ENCODE measurements at places on chromosomes 1 and 21.

GRCh38 chr1:78277253-78277652, 213.5 kb upstream of the PTGFR start:
- no peak for DNase-seq

- DNase-seq: no peak
Observed at GRCh38 chr1:53431244-53431643, 28.0 kb upstream of the DMRTB1 start.

DNA sequence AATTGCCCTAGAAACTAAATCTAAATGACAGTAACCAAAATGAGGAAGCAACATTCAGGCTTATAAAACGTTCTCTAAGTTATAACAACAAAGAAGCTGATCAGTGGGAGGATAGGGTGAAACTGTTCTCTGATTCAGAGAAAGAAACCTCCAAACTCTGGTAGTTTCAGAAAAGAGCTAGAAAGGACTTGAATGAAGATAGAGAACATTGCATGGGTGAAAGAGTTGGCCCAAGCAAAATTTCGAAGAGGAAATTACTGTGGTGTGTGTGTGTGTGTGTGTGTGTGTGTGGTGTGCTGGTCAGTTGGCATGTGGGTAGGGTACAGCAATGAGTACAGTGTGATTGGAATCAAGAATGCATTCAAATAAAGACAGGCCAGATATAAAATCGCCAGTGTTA, 16.5 kb upstream of the SPAG17 start:
- no peak for DNase-seq

- DNase-seq: no peak
Observed at GRCh38 chr1:35574125-35574654, 1.1 kb downstream of the TFAP2E start.

- DNase-seq: no peak
Observed at GRCh38 chr21:35239811-35240219, 190.7 kb upstream of the RUNX1 start.

DNA sequence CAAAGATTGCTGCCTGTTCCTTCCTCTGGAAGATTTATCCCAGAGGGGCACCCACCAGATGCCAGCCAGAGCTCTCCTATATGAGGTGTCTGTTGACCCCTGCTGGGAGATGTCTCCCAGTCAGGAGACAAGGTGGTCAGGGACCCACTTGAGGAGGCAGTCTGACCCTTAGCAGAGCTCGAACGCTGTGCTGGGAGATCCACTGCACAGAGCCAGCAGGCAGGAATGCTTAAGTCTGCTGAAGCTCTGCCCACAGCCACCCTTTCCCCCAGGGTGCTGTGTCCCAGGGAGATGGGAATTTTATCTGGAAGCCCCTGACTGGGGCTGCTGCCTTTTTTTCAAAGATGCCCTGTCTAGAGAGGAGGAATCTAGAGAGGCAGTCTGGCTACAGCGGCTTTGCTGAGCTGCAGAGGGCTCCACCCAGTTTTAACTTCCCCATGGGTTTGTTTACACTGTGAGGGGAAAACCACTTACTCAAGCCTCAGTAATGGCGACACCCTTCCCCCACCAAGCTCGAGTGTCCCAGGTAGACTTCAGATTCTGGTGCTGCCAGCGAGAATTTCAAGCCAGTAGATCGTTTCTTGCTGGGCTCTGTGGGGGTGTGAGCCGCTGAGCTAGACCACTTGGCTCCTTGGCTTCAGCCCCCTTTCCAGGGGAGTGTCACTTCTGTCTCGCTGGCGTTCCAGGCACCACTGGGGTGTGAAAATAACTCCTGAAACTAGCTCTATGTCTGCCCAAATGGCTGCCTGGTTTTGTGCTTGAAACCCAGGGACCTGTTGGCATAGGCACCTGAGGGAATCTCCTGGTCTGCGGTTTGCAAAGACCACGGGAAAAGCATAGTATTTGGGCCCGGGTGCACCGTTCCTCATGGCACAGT, 51.1 kb upstream of the PDC start:
- no peak for DNase-seq

GRCh38 chr1:232904566-232904965, 45.8 kb upstream of the NTPCR start:
- DNase-seq: no peak

DNA sequence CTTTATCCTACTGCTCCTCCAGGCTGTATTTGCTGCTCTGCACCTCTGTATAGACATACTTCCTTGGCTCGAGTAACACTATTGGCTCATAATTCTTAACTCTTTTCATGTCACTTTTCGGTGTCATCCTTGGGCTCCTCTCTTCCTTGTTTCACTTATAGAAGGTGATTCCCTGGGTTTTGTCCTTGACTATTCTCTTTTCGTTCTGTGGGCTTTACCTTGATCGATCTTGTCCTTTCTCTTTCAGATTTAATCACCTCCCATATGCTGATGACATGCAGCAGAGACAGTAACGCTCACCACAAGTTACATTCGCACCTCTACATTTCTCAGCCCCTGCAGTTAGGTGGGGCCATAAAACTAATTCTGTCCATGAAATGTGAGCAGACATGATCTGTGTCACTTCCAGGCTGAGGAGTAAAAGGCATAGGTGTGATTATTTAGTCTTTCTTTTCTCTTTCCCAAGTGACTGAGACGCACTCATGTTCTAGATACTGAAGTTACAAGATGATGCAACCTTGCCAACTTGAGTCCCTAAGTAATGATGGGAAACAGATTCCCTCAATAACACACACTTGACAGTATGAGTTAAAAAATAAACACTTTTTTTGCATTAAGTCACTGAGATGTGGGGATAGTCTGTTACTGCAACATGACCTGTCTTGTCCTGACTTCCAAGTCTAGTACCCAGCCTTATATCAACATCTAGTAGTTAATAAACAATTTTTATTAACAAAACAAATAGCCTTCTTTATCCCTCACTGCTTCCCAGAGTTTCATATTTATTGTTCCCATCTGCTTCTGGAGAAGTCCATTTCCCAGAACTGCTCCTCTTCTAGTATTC, 49.9 kb upstream of the HAO2 start:
- no peak for DNase-seq

GRCh38 chr1:71422221-71422620, 341.4 kb upstream of the ZRANB2 start:
- no peak for DNase-seq

GRCh38 chr1:147273409-147274336, 31.2 kb downstream of the CHD1L start:
- peak; percentile 1 for DNase-seq

- DNase-seq: no peak
Observed at GRCh38 chr1:156838972-156839371, 19.9 kb downstream of the INSRR start.

- DNase-seq: no peak
Observed at GRCh38 chr1:36981126-36981525, 53.2 kb downstream of the GRIK3 start.

DNA sequence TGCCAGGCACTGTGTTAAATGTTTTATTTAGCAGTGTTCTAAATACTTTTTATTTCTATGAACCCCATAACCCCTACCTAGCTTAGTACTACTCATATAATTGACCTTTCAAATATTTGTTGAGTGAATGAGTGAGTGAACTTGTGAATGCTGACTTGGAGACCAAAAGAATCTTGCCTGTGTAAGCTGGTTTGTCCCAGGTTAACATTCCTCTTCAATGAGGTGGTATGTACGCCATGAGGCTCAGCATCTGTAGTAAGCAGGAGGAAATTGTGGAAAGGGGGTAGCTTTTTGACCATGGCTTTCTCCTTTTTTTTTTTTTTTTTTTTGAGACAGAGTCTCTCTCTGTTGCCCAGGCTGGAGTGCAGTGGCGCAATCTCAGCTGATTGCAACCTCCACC, 14.6 kb downstream of the MED18 start:
- DNase-seq: no peak

DNA sequence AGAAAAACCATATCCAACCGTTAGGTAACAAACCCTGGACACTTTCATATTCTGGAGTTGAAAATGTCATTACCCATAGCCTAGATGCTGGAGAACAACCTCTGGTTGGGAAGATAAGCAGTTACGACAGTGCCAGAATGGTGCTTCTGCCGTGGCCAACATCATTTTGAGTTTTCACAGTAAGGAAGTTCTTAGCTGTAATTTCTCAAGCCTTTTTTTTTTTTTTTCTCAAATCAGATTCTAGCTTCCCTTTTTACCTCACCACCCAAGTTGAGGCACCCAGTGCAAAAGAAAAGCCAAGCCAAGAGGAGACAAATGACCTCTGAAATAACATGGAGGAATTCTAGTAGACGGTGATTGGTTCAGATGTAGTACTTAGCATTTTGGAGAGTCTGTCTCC, 21.8 kb downstream of the PPT1 start:
- no peak for DNase-seq

- no peak for DNase-seq
Observed at GRCh38 chr1:245019910-245020486, 134.8 kb upstream of the KIF26B start.

DNA sequence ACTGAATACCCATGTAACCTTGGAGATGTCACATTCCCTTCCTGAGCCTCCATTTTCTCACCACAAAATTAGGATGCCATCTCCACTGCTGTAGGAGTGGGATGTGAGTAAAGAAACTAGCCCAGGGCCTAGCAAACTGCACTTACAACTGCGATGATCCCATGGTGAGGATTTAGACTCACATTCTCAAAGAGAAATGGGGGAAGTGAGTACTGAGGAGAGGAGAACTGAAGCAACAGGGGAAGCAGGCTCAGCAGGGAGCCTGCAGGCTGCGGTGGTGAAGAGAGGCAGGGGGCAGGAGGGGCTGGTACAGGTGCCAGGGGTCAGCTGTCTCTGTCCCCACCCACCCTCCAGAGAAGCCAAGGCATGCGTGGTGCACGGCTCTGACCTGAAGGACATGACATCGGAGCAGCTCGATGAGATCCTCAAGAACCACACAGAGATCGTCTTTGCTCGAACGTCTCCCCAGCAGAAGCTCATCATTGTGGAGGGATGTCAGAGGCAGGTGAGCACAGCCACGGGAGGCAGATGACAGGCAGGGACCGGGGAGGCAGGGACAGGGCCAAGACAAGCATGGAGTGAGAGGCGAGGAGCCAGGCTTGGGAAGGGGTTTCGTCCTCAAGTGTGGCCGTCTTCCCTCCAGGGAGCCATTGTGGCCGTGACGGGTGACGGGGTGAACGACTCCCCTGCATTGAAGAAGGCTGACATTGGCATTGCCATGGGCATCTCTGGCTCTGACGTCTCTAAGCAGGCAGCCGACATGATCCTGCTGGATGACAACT, 16.4 kb upstream of the ATP1A4 start:
- DNase-seq: no peak

- no peak for DNase-seq
Observed at GRCh38 chr1:67743072-67743725, 58.2 kb downstream of the GADD45A start.

- no peak for DNase-seq
Observed at GRCh38 chr1:46526691-46527291, 24.7 kb downstream of the KNCN start.

DNA sequence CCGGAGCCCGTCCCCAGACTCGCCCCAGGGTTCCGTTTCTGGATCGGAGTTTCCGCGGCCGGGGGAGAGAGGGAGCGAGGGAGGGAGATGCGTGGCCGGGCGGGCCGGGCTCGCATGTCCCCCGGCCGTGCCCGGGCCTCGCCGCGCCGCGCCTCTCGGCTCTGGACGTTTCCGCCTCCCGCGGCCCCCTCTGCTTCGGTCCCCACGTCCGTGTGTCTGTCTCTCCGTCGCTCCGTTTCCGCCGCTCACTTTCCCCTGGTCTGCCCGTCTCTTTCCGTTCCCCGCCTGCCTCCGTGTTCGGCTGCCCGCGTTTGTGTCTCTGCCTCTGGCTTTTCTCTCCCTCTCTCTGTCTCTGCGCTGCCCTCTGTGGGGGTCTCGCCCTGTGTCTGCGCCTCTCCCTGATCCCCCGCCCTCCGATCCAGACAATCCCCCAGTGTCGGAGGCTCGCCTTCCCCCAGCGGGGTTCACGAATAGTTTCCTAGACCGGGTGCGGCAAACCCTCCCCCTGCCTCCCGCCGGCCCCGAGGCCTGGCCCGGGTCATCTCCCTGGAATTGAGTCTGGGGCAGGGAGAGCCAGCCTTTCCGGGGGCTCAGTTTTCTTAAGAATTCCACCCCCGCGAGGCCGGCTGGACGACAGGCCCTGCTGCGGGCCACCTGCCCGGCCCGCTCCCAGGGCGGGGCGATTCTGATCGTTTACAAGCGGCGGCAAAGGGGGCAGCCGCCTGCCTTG, 735 bp downstream of the NBL1 start:
- no peak for DNase-seq

DNA sequence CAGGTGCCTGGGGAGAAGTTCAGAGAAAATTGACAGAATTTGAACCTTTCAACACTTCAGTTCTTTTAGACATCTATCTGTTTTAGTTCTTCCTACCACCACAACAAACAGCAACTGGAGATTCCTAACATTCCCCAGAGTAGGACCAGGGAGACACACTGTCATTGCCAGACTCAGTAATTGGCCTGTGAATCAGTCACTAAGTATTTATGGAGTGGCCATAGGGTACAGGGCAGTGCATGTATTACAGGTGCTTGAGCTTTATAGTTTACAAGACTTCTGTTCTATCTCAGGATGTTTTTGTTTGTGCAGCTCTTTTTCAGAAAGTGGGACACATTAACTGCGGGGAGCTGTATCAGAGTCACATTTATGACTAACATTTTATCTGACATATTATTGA, 1.7 kb downstream of the CDC14A start:
- DNase-seq: no peak

DNA sequence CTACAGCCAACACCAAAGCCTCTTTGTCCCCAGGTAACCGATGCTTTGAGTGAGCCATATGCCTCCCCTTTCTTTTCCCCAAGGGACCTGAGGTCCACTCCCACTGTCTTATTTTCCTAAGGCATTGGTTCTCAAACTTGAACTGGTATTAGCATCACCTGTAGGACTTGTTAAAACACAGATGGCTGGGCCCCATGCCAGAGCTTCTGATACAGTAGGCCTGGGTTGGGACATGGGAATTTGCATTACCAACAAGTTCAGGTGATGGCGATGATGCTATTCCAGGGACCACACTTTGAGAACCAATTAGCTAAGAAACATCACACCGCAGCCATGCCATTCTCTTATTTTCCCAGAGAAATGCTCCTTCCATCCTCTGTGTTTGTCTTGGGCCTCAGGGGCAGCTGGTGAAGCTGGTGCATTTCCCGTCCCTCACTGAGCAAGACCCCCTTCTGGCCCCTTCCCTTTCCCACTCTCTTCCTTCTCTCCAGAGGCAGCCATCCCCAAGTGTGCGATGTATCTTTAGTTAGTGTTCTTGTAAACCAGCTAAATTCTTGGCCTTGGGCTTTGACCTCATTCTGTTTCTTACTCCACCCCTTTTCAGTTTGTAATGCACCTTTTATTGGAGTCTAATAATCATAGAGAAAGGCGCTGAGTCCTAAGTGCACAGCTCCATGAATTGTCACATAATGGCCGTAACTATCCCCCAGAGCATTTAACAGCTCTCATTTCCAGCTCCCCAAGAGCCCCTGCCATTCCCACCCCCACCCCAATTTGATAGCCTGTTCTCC, 14.2 kb upstream of the TTC22 start:
- DNase-seq: no peak
